Kasumi-1 (cell line): ENCODE measurements at places on chromosomes 16 and 17.
A peak's percentile ranks its signal among the peaks of the same experiment; 100 is the strongest.

- no peak for DNase-seq
Measured at GRCh38 chr16:79603055-79603454, 2.5 kb upstream of the MAF start.

DNA sequence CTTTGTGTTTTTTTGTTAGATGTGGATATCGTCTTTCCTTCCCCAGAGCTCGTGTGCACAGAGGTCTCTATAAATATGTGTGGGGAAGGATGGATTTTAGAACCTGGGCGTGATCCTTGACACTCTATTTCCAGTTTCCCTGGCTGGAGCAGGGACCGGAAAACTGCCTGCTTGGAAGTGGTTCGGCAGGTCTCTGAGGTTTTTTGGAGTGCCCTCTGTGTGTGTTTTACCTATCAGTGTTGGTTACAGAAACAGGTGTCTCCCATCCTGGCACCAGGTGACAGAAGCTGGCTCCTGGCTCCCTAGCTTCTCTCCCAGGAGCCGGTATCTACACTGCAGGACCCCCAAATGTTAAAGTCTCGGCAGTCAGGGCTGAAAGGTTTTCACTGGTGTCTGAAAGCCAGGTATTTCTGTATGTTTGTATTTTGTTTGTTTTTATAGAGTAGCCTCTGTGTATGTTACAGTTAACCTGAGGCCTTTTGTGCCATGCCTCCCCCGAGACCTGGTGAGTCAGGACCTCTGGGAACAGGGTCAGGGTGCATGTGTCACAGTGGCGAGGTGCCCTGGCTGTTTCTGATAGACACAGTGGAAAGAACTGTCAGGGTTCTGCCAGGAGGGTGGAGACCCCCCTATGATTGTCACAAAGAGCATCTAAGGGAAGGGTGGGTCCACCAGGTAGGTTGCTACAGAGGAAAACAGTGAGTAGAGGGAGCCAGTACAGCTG, 31.3 kb downstream of the ZC3H18 start:
- DNase-seq: no peak

DNA sequence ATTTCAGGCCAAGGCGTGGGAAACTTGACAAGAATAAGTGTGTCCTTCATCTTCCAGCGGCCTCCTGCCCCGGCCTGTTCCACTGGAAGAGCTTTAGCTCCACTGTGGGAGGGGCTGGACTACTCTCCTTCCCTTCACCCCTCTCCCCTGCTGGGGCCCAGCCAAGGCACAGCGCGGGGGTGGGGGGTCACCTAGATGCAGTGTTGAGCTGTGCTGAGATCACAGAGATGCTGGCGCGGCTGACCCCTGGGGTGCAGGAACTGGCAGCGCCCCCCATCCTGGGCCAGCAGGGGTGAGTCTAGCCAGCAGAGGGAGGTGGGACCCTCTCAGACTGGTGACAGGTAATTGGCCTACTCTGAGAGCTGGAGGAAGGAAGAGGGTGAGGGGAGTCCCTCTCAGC, 111.8 kb upstream of the LHX1 start:
- no peak for DNase-seq

- no peak for DNase-seq
Measured at GRCh38 chr16:70161350-70161749, 12.2 kb upstream of the CLEC18C start.

DNA sequence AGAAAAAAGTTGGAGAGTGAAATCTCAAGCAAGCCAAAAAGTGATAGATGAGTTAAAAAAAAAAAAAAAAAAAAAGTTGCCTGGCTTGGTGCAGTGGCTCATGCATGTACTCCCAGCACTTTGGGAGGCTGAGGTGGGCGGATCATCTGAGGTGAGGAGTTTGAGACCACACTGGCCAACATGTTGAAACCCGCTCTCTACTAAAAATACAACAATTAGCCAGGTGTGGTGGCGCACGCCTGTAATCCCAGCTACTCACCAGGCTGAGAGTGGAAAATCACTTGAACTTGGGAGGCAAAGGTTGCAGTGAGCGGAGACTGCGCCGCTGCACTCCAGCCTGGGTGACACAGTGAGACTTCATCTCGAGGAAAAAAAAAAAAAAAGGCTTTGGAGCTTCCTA, 668.8 kb downstream of the WWOX start:
- no peak for DNase-seq

DNA sequence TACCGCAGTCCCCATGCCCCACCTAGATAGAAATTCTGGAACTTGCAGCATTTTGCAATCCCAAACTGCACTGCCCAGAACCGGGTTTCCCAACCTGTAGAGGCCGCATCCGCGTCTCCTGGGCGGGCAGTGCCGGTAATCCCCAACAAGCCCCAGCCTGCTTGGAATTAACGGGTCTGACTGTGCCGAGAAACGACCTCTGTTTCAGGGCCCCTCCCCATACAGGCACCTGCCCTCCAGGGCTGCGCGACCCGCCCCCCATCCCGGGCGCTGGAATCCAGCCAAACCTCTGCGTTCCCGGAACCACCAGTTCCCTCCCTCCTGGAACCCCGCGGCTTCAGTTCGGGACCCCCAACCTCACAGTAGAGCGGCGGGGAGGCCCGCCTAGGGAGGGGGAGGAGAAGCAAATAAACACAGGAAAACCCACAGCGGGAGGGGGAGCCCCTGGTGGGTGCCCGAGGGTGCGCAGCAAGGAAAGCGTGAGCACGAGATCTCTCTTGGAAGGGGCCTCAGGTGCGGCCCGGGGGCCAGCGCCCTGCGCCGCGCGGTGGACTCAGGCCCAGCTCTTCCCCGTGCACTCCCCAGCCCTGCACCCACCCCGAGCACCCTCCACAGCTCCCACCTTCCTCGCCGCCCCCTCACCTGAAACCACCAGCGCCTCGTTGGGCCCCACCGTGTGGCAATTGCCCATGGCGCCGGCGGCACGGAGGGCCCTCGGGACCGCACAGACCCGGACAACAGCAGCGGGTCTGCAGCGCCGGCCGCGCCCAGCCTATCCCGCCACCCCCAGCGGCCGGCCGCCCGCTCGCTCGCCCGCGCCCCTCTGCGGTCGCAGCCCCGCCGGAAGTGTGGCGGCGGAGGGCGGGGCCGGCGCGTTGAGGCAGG, at the start of gene FLOT2:
Gene FLOT2 (minus strand): TSS at position 850 of the 885 bp plus-strand sequence. CDS start 159 bp downstream, at position 691.
- DNase-seq: no peak

DNA sequence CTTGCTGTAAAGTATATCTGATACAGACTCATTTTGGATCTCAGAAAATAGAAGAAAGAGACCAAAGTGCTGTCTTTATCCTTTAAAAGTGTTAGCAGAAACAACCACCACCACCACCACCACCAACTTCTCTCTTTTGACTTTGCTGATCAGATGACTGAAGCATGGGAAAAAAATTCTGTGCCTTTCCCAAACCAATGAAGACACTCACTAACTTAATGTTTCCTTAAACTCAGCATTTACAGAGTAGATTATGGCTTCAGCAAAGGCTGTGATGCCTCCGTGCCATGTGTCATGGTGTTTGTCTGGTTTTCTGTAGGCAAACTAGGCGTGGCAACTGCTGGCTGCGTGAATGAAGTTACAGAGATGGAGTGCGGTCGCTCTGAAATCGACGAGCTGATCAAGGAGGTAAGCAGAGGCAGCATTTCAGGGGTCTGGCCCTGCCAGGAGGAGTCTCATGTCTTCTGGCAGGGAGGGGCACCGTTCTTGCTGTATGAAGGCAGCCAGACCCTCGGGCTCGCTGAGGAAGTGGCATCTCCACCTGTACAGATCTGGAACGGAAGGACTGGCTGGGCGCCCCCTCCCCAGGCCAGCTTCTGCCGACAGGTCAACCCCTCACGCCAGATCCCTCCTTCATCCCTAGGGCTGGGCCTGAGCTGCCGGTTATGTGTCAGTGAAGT, 12.4 kb downstream of the IRF8 start:
- DNase-seq: no peak

GRCh38 chr17:36136439-36136838, 32.8 kb downstream of the CCL4 start:
- no peak for DNase-seq

DNA sequence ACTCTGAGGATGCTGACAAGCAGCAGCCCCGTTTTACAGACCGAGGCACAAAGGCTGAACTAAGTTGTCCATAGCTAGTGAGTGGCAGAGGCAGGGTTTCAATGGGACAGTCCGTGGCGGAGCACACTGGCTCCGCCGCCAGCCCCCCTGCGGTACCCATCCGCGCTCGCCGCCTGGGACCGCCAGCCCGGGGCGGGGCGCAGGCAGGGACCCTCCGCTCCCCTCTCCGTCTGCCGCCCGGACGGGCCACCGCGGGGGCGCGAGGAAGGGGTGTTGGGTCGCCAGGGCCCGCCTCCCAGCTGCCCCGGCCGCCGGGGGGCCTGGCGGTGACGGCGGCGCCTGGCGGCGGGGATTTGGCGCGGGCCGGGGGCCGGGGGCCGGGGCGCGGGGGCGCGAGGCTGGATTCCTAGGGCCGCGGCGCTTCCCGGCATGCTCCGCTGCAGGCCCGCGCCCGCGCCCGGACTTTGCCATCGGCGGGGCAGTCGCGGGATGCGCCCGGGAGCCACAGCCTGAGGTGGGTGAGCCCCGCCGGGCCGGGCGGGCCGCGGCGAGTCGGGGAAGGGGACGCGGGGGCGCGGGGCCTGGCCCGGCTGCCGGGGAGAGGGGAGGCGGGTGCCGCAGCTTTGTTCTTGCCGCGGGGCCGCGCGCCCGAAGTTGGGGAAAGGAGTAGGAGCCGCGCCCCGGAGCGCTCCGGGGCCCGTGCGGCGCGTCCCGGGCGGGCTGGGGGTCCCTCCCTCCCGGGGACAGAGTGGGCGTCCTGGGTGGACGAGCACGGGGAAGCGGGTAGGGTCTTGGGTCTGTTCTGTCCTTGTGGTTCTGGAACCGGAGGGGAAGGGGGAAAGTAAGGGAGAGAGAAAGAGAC, at the start of gene TMEM98:
Gene TMEM98 (plus strand): TSS at position 430 of the 862 bp plus-strand sequence. CDS start 3,376 bp downstream, outside the sequence.
- DNase-seq: no peak

GRCh38 chr16:57474671-57475661, 11.3 kb downstream of the DOK4 start:
- DNase-seq: no peak

DNA sequence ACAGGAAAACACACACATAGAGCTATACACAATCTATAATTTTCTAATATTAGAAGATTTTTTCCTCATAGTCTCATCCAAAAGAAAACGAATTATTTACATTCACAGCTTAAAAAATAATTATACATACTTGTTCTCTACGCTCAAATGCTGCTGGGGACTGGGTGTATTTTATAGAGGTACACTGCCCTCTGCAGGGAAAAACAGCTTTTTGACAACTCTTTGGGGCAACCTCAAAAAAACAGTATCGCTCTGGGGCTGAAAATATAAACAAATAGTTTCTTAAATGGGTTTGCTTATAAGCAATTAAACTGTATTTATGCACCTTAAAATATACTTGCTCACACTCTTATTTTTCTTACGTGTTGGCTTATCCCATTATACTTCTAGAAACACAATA, 261.8 kb upstream of the PSMD7 start:
- DNase-seq: peak; percentile 48

- DNase-seq: no peak
Measured at GRCh38 chr17:63701456-63701820, 1.5 kb upstream of the LIMD2 start.

DNA sequence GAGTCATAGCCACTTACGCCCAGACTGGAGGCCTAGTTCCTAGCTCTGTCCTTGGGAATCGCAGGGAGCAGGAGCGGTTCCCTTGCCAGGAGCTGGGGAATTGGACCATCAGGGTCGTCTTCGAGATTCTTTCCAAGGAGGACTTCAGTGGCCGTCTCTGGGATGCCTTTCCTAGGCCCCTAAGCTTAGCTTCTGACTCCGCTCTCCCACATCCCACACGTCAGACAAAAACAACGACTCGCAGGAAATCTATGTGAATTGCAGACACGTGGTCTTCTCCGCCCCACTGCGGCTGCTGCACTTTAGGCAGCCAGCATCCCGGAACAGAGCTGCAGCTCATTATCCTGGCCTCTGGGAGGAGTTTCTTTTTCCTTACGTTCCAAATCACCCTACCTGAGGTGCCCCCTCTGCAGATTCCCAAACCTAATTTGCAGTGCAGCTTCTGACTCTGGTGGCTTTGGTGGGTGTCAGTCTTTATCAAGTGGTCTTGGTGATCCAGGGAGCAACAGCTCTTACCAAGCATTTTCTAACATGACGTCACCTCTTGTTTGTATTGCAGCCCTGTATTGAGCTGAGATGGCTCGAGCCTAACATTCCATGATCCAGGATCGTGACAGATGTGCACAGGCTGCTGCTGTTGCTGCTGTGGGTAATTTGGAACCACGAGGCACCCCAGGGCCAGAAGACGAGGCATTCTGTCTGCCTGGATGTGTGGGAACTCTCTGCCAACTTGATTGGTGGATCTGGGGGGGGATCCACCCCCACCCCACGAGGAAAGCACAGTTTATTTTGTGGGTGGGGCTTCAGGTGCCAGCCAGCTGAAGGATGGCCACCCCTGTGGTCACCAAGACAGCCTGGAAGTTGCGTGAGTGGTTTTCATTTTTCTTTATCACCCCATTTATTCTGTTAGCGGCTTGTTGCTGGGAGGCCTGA, 1.1 kb downstream of the KATNB1 start:
- DNase-seq: no peak

- no peak for DNase-seq
Measured at GRCh38 chr17:14910916-14911315, 354.2 kb downstream of the PMP22 start.

DNA sequence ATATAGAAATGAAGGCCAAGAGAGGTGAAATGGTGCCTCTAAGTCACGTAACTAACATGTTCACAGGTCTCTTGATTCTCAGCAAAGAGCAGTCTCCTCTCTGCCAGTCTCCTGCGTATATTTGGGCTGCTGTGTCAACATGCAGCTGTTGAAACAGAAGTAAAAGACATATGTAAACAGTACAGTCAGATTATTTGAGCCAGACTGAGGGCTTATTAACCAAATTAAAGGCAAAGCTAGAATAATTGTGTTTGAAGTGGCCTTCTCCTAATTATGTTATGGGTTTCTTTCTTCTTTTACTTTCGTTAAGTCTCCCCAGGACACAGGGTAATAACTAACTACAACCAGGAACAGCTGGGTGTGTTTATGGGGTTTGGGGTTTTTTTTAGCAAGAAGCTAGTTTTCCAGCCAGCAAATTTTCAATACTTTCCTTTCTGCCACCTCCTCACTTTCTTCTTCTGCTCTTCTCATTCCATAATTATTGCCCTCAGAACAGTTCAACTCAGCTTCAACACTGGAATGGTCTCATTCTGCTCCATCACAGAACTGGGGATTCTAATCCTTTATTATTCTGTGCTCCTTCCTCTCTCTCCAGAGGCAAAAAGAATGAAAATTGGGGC, 18.4 kb downstream of the G6PC1 start:
- DNase-seq: no peak

DNA sequence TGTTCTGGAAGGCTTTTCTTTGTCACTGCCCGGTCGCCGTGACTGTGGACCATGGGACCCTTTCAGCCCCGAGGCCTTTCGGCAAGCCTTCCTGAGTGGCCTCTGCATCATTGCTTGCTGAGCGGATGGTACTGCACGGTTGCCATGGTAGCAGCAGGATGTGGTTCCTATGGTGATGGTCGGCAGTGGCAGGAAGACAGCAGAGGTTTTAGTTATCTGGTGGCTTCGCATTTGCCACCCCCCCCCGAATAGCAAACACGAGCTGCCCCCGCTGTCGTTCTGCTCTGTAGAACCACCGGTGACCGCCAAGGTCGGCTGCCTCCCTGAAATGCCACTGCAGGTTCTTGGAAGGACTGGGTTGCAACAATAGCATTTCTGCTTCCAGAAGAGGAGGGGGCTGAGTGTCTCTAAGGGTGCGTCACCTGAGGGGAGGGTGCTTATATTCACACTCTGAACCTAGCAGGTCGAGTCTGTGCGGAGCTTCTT, 76.6 kb downstream of the CMIP start:
- no peak for DNase-seq
